ENCODE measurements at places on chromosomes 5 and 9. TPM values are rescaled to one million over a fixed set of nuclear protein-coding genes. Genes with fewer than 3 reads are reported as not detected.

EIF4E1B gene
- not detected for total RNA-seq

ZNF883 gene
- 0.57 TPM for total RNA-seq

DBH gene
- not detected for total RNA-seq

NSA2 gene
- total RNA-seq: 107 TPM

CDH9 gene
- total RNA-seq: not detected

C9orf153 gene
- total RNA-seq: 0.42 TPM

DNA sequence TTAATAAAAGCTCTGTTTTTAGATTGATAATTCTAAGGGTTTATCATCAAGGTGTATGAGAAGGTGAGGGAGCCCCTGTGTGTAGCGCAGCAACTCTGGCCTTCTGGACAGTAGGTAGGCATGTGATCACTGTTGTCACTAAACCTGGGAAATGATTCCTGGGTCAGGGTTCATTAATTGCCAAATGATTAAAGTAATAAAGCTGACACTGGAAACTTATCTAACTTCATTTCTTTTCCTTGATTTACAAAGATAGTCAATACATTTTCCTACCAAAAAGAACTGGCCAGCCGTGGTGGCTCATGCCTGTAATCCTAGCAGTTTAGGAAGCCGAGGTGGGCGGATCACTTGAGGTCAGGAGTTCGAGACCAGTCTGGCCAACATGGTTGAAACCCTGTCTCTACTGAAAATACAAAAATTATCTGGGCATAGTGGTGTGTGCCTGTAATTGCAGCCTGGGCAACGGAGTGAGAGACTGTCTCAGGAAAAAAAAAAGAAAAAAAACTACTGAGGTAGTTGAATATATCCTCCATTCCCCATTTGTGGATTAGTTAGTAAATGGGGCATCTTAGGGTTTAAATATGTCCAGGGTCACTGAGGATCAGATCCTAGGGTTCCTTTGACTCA is 2.4 kb downstream of the EHMT1 start:
- peaks cover 36% of the 10 kb centered on the region for H3K36me3 ChIP-seq
- H3K27ac ChIP-seq: peak overlapping the region; percentile 49
- H3K27me3 ChIP-seq: no peaks in the 10 kb centered on the region
- peaks cover 55% of the 10 kb centered on the region for H3K4me1 ChIP-seq
- peak overlapping the region; percentile 28 for H3K4me3 ChIP-seq

DNA sequence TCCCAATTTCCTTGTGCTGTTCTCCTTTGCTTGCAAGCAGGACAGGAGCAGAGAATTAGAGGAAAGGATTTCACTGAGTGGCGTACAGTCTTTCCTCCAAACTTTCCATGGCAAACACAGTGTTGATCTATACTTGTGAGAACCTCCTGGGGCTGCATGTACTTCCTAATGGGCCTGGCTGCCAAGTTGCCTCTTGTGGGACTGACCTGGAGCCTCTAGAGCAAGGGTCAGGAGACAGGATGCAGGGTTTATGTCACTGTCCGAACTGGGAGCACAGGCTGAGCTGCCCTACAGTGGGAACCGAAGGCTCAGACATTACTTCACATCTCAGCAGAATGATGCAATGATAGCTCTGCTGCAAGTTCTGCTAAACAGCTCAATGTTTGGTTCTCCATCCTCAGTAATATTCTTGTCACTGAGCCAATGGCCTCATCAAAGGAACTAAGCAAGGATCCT is 102.3 kb downstream of the ENC1 start:
- DNase-seq: no peak
- H3K27ac ChIP-seq: no peak overlapping the region
- peaks cover 6% of the 10 kb centered on the region for H3K27me3 ChIP-seq
- H3K4me3 ChIP-seq: no peak overlapping the region

DNA sequence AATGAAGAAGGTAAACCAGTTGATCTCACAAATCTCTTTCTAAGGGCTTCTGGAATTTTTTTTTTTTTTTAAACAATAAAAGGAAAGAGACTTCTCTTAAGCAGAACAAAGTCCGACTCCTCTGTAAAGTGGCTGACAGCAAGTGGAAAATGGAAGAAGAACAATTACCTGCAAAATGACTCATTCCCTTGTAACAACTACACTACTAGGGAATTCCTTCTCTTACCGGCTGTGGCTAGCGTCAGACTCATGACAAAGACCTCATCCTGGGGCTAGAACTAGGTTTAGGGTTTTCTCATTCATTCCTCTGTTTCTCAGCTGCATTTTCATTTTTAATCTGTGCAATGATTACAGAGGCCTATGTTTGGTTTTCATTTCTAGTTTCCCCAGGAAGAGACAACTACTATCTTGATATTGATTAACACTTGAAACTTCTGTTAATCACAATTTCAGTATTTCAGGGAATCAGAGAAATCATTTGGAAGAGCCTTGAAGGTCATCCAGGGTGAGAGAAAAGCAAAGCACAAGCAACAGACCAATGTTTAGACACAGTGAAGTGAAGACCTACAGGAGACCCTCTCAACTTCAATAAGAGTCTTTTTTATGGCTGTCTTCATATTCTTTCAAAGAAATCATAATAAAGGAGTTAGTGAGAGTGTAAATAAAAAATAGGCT is 437.9 kb downstream of the RAB3C start:
- no peak overlapping the region for H3K4me3 ChIP-seq
- peaks cover 49% of the 10 kb centered on the region for H3K4me1 ChIP-seq

DNA sequence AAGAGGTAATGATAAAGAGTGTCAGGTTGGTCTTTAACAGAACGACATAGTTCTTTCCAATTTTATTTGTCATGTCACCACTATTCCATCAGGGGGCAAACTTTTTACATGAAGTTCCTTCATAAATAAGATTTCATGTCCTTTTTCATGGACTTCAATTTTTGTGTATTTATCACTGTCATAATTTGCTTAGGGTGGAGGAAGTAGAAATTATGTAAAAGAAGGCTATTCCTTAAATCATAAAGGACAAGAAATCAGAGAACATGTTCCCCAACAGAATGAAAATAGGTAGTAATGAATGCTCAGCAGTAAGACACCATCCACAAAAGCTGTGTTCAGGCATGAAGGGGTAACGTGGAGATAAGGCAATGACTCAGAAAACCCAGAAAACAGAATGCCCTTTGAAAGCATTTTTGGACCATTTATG is 72.7 kb downstream of the ZFAND5 start:
- no peak overlapping the region for H3K4me3 ChIP-seq
- no peaks in the 10 kb centered on the region for H3K4me1 ChIP-seq
- peaks cover 7% of the 10 kb centered on the region for H3K27me3 ChIP-seq
- DNase-seq: no peak

DNA sequence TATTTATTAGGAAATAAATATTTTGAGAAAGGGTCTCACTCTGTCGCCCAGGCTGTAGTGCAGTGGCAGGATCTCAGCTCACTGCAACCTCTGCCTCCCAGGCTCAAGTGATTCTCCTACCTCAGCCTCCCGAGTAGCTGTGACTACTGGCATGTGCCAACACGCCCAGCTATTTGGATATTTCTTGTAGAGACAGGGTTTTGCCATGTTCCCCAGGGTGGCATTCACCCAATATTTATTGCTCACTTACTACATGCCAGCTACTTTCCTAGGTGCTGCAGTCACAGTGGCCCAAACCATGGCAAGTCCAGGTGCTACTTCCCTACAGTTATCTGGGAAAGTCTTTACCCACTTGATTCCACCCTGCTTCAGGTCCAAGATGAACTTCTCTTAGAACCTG is 8.3 kb upstream of the MED7 start:
- H3K4me3 ChIP-seq: no peak overlapping the region
- no peaks in the 10 kb centered on the region for H3K27me3 ChIP-seq
- peaks cover 1% of the 10 kb centered on the region for H3K36me3 ChIP-seq
- no peak overlapping the region for H3K27ac ChIP-seq
- peaks cover 67% of the 10 kb centered on the region for H3K4me1 ChIP-seq

- DNase-seq: no peak
- H3K4me3 ChIP-seq: no peak overlapping the region
- H3K36me3 ChIP-seq: no peaks in the 10 kb centered on the region
- no peak overlapping the region for H3K27ac ChIP-seq
Observed at GRCh38 chr5:36060420-36060887, 6.2 kb downstream of the UGT3A2 start.

GRCh38 chr5:133121611-133122150 is 69.9 kb downstream of the HSPA4 start:
- no peaks in the 10 kb centered on the region for H3K27me3 ChIP-seq
- H3K4me1 ChIP-seq: no peaks in the 10 kb centered on the region
- no peak overlapping the region for H3K27ac ChIP-seq
- H3K4me3 ChIP-seq: no peak overlapping the region
- DNase-seq: no peak
- H3K36me3 ChIP-seq: no peaks in the 10 kb centered on the region

- peaks cover 4% of the 10 kb centered on the region for H3K4me1 ChIP-seq
- no peak overlapping the region for H3K4me3 ChIP-seq
- H3K36me3 ChIP-seq: no peaks in the 10 kb centered on the region
- H3K27ac ChIP-seq: no peak overlapping the region
- no peak for DNase-seq
Observed at GRCh38 chr5:180366326-180366725, 13.2 kb upstream of the GFPT2 start.

DNA sequence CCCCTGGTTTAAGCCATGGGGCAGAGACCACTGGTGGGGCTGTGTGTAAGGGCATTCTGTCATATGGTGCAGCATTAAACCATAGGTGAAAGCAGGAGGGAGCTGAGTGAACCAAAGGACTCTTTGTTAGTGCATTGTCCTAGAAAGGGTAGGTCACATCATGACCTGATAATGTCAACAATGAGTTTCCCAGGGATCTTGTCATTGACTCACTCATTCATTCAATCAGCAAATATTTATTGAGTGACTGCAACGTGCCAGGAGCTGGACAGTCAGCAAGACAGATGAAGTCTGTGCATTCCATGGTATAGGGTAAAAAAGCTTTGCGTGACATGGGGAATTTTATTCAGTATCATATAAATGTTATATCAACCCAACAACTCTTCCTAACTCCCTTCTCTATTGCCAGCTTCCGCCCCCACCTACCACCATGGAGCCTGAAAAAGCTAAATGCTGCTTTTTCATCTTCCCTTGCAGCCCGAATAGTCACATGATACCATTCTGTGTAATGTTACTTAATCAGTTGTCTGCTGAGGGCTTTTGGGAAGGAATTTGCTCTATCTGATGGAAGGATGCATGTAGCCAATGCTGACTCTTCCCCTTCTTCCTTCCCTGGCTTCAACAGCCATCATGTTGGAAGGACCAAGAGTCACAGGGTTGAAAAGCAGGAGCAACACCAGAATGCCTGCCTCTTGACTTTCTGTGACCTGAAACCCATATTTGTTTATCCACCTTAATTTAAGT is 11.5 kb upstream of the OTULINL start:
- H3K27me3 ChIP-seq: no peaks in the 10 kb centered on the region
- no peak overlapping the region for H3K27ac ChIP-seq
- H3K36me3 ChIP-seq: peaks cover 10% of the 10 kb centered on the region
- peaks cover 3% of the 10 kb centered on the region for H3K4me1 ChIP-seq

GRCh38 chr9:22103685-22104575 is 94.8 kb upstream of the CDKN2B start:
- no peak overlapping the region for H3K4me3 ChIP-seq
- H3K27me3 ChIP-seq: peaks cover 6% of the 10 kb centered on the region
- H3K36me3 ChIP-seq: peaks cover 37% of the 10 kb centered on the region
- no peak for DNase-seq
- H3K27ac ChIP-seq: no peak overlapping the region

DNA sequence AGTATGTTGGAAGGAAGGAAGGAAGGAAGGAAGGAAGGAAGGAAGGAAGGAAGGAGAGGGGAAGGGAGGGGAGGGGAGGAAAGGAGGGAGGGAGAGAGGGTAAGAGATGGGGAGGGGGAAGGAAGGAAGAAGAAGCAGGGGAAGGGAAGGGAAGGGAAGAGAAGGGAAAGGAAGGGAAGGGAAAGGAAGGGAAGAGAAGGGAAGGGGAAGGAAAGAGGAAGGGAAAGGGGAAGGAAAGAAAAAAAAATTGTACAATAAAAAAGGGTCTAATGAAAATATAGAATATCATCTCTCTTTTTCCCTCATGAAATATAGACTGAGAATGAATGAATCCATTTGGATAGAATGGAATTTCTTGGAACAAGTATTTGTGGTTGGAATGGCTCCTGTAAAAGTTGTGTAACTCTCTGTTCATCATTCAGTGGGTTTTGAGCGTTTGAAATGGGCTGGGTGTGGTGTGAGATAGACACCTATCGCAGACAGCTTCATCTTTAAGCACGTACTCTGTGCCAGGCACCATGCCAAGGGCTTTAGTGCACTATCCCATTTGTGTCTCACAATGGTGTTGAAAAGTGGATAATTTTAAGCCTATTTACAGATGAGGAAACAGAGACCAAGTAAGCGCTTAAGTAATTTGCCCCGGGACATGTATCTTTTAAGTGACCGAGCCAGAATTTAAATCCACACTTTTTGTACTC is 11.6 kb upstream of the PAPPA start:
- no peaks in the 10 kb centered on the region for H3K36me3 ChIP-seq
- no peak overlapping the region for H3K4me3 ChIP-seq
- H3K27ac ChIP-seq: no peak overlapping the region
- H3K27me3 ChIP-seq: no peaks in the 10 kb centered on the region
- H3K4me1 ChIP-seq: no peaks in the 10 kb centered on the region

- no peak overlapping the region for H3K4me3 ChIP-seq
- H3K27ac ChIP-seq: no peak overlapping the region
- H3K4me1 ChIP-seq: peaks cover 6% of the 10 kb centered on the region
- no peaks in the 10 kb centered on the region for H3K27me3 ChIP-seq
- DNase-seq: no peak
- H3K36me3 ChIP-seq: peaks cover 5% of the 10 kb centered on the region
Observed at GRCh38 chr5:16546732-16547131, 70.1 kb downstream of the RETREG1 start.

DNA sequence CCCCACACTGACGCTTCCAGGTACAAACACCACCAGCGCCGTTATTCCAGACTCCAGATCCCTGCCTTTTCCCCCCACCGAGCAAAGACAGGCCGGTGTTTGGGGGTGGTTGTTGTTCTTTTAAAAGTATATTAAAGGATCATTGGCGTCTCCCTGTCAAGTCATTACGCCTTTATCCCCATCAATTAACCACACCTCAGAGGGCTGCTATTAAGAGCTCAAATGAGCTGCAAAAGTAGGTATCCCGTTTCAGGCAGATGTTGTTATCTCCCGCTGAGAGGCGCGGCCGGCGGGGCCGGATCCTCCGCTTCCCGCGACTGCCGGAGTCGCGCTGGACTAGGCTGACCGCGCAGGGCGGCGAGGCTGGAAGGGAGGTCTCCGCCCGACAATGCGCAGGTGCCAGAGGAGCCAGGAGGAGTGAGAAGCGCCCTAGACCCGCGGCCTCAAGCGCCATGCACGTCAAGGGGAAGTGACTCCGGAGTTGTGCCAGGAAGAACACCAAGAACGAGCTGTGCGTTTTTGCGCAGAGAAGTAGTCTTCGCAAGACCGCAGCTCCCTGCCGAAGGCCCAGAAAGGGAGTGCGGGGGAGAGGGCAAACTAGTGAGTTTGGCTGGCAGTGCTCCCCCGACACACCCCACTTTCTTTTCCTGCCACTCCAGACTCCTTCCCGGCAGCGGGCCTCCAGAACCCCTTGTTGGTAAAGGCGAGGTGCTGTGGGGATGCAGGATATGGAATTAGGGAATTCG is 8.2 kb downstream of the NR2F1-AS1 start:
- H3K27me3 ChIP-seq: peaks cover 83% of the 10 kb centered on the region
- DNase-seq: no peak
- peaks cover 10% of the 10 kb centered on the region for H3K4me1 ChIP-seq

DNA sequence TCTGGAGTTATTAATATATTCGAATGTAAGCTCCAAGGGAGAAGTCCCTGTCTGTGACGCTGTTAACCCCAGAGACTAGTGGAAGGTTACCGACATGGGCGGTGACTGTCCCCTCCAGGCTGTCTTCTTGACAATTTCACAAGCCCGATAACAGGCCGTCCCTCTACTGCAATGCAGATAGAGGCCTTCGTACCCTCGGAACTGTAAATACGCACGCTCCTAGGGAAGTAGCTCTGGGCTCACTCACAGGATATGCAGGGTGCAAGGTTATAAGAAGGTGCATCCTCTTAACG is 680 bp upstream of the RFK start:
- peaks cover 32% of the 10 kb centered on the region for H3K4me1 ChIP-seq
- H3K27me3 ChIP-seq: no peaks in the 10 kb centered on the region
- DNase-seq: peak; percentile 71
- H3K36me3 ChIP-seq: peaks cover 23% of the 10 kb centered on the region
- H3K4me3 ChIP-seq: peak overlapping the region; percentile 90
